ENCODE measurements at places on chromosomes 16 and 17.

GRCh38 chr17:83152745-83153611 lies 73.6 kb downstream of the METRNL start:
- DNase-seq, result no peak

- DNase-seq, result no peak
Measured at GRCh38 chr17:69870091-69870530, 204.9 kb upstream of the KCNJ16 start.

- no peak for DNase-seq
Measured at GRCh38 chr17:61485067-61485775, 33.0 kb downstream of the TBX4 start.

DNA sequence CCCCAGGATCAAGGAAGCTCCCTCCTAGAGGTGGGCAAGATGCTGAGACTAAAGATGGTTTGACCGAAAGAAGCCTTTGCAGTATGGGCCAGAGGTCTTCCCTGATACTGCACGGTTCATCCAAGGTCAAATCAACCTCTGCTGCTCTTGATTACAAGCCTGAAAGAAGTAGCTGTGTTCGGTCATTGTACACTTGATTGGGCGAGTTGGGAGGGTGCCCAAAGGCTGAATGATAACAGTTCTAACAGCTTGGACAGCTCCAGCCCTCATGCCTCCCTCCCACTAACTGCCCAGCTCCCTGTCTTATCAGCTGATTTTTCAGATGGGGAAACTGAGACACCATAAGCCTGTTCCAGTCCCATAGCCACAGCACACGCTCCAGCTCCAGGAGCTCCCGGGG lies 42.8 kb downstream of the ABCC12 start:
- no peak for DNase-seq

DNA sequence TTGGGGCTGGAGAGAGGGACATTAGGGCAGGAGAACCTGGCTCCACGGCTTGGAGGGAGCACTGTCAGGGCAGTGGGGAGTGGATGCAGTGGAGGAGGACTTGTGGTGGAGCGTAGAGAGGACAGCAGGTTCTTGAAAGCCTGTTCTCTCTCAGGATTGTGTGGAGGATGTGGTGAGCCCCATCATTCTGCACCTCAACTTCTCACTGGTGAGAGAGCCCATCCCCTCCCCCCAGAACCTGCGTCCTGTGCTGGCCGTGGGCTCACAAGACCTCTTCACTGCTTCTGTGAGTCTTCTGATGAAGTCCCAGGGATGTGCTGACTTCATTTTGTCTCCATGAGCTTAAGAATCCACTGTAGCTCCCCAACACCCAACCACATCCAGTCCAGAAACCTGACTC lies 13.5 kb downstream of the COX6A2 start:
- DNase-seq, result no peak

DNA sequence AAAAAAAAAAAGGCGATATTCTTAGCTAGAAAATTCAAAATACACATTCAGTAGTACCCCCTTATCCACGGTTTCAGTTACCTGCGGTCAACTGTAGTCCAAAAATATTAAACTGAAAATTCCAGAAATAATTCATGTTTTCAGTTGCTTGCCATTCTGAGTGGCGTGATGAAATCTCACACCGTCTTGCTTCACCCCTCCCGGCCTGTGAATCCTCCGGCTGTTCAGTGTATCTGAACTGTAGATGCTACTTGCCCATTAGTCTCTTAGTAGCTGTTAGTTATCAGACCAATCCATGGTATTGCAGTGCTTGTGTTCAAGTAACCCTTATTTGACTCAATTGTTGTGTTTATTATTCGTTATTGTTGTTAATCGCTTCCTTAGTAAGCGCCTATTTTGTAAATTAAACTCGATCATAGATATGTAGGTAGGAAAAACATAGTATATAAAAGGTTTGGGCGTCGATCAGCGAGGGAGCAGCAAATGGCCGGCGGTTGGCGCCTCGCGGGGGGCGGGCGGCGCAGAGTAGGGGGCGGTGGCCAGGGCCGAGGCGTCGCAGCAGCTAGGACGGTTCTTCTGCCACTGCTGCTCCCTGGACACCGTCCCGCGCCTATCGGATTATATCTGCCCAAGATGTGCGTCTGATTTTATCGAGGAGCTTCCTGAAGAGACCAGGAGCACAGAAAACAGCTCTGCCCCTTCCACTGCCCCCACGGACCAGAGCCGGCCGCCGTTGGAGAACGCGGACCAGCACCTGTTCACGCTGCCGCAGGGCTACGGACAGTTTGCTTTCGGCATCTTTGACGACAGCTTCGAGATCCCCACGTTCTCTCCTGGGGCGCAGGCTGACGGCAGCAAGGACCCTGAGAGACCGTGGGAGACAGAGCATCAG lies 39.8 kb upstream of the AKAP1 start:
- no peak for DNase-seq

DNA sequence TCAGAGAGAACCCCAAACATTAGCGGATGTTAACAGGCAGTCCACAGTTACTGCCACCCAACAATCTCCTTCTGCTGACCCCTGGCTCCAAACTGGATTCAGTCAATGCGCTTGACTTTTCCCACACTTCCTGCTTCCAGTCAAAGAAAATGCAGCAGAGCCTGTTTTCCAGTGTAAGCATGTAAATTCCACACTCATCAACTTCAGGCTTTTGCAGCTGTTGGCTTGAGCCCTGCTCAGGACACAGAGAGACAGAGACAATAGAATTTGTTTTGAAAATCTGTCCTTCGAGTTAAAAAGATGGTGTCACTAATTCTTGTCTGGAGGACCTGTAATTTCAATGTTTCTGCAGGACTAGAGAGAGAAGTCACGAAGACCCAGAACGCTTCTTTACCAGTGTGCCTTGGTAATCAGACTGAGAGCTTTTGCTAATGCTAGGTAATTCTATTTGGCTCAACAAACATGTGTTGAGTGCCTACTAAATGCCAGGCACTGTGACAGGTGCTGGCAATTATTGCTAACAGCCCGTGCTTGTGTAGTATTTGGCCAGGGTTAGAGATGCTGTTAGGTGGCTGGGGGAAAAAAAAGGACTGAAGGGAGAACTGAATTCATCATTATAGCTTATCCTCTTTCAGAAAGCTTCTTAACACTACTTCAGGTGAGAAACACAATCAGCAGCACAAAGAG lies 32.5 kb downstream of the HOXB1 start:
- DNase-seq, result peak; percentile 95

- DNase-seq, result peak; percentile 97
Measured at GRCh38 chr16:83715217-83715920, 92.4 kb upstream of the HSBP1 start.

Data from NCI-H1092 treated with DMSO at 0.1 percent for 48 hours (cell line).